Activated T-cell treated with anti-CD3 and anti-CD28 coated beads for 1 hour (primary cell): ENCODE measurements at places on chromosomes 2 and 18.

GRCh38 chr2:166167449-166167848, 39.6 kb upstream of the SCN1A start:
- no peak for DNase-seq

DNA sequence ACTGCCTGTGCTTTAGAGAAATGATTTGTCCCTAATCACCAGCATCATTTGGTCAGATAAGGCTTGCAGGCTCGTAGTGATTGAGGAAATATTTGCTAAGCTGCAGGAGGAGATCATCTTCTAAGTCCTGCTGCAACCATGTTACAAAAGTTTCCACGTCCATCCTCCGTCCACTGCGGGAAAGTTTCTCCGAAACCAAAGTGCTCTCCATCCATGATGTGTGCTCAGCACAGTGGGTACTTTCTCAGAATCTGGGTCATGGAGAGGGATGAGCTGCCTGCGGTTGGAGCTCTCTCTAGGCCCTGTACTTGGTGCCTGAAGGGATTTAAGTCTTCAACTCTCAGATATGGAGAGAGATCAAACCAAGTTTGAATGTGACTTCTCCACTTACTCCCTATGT, 39.3 kb downstream of the IL1RL2 start:
- no peak for DNase-seq

DNA sequence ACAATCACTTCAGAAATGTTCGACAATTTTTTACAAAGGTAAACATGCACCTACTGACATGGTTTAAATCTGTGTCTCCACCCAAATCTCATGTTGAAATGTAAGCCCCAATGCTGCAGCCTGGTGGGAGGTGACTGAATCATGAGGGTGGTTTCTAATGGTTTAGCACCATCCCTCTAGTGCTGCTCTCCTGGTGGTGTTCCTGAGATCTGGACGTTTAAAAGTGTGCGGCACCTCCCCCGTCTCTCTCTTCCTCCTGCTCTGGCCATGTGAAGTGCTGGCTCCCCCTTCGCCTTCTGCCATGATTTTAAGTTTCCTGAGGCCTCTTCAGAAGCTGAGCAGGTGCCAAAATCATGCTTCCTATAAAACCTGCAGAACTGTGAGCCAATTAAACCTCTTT, 28.3 kb downstream of the MAP3K2 start:
- DNase-seq = no peak

DNA sequence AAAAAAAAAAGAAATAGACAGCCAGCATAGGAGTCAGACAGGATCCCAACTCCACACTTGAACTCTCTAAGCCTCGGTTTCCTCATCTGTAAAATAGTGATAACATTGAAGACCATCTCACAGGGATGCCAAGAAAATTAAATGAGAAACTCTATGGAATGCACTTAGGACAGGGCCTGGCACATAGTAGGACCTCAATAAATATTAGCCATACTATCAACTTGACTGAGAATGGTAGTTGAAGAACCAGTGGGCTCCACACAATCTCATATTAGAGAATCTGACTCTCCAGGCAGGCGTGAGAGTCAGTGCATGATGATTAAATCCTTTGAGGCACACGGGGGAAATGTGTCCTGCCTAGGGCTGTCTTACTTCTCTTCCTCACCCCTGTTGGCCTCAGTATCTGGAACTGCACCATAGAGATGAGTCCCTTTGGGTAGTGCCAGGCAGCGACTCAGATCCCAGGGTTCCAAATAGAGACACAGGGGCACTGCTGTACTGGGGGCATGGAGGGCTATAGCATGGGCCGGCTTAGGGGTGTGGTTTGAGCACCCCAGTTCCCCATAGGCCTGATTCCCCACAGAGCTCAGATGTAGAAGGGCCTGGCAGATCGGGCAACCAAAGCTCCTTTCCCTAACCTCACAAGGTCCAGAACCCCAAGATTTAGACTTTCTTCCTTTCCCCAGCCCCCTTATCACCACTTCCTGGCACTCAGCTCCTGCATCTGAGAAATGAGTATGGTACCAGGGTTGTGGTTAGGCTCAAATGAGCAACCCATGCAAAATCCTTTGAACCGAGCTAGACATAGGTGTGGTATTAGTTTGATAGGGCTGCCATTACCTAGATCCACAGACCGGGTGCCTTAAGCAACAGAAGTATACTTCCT, 51.3 kb upstream of the CAB39 start:
- no peak for DNase-seq
